ENCODE measurements at places on chromosomes 3 and 15. TPM values are rescaled to one million over a fixed set of nuclear protein-coding genes. Genes with fewer than 3 reads are reported as not detected.

LIPH gene
- total RNA-seq = 5.1 TPM

GRIP2 gene
- 1.5 TPM for total RNA-seq

CCDC54 gene
- total RNA-seq = not detected

PP2D1 gene
- not detected for total RNA-seq

GYG1 gene
- 30.0 TPM for total RNA-seq

FBXL22 gene
- total RNA-seq = 0.32 TPM

CALML4 gene
- total RNA-seq = 8.6 TPM

XIRP1 gene
- total RNA-seq = 0.25 TPM
